EH (cell line): ENCODE measurements at places on chromosomes 16 and 17.

- peak; percentile 69 for DNase-seq
These were observed 759.7 kb downstream of the CDH11 start for GRCh38 chr16:64362193-64362592.

DNA sequence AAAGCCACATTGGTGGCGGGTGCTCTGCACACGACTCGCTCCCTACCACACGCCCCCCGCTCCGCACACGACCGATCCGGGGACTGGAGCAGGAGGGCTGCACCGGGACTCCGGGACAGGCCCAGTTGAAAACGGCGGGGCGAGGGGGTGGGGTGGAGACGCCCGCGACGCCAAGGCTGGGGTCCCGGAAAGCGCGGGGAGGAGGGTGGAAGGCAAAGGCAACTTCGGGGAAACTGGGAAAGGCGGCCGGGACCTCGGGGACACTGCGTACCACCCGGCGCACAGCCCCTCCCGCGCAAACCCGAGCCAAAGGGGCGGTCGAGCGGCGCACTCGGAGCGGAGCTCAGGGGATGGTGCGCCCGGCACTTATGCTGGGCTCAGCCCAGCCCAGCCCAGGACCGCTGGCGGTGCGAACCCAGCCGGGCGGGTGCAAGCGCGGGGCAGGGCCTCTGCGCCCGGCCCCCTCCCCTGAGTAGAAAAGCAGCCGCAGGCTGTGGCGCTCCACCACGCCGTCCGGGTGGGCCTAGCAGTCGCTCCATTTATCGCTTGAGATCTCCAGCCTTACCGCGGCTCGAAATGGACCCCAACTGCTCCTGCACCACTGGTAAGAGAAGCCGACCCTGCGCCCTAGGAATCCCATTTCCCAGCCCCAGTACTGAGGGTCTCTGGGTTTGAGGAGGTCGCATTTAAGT, at the start of gene MT1M:
Gene MT1M (plus strand): TSS at position 504 of the 692 bp plus-strand sequence. CDS start 73 bp downstream, at position 577.
- peak; percentile 22 for DNase-seq

DNA sequence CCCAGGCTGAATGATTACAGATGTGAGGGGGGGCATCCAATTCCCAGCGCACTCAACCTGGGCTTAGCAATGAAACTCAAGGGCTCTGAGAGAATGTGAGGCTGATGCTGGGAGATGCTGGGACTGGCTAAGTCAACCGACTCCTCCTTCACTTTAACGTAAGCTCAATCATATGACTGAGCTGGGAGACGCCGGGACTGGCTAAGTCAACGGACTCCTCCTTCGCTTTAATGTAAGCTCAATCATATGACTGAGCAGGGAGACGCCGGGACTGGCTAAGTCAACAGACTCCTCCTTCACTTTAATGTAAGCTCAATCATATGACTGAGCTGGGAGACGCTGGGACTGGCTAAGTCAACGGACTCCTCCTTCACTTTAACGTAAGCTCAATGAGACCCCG, 179.4 kb downstream of the VPS53 start:
- DNase-seq: no peak

DNA sequence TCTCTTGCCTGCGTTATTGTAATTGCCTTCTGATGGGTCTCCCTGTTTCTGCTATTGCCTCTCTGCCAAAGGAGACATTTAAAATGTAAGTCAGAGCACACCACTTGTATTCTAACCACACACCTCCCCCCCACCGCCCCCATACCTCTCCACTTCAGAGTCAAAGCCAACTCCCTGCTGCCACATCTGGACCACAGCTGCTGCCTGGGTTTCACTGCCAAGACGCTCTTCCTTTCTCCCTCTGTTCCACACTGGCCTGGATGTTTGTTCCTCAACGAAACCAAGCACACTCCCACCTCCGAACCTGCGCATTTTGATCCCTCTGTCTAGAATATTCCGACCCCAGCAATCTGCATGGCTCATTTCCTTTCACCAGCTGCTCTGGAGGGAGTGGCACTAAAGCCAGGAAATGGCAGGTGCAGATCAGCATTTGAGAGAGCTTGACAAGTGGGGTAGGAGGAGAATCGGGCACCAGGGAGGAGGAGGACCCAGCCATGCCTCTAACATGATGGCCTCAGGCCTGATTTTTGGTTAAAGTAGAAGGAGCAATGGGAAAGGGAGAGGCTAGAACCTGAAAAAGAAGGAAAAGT, 92.4 kb upstream of the HS3ST2 start:
- no peak for DNase-seq

GRCh38 chr16:84141143-84141670, 3.8 kb downstream of the HSDL1 start:
- DNase-seq: no peak

- DNase-seq: peak; percentile 83
These were observed 259.5 kb downstream of the IRX3 start for GRCh38 chr16:54027062-54027461.

DNA sequence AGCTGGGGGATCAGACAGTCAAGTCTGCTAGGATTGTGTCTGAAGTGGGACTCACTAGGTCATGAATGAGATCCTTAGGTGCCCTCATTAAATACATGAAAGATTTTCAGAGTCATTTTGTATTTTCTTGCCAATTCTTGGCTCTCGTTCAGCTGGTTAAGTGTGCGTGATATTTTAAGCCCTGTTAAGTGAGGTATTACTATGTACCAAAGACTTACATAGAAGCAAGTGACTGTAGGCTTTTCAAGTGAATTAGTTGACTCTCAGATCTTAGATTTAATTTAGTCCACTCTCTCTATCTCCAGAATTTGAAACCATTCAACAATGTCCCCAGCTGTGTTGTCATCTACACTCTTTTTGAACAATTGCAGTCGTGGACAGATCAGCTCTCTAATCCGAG, 219.4 kb downstream of the FOXL1 start:
- no peak for DNase-seq

DNA sequence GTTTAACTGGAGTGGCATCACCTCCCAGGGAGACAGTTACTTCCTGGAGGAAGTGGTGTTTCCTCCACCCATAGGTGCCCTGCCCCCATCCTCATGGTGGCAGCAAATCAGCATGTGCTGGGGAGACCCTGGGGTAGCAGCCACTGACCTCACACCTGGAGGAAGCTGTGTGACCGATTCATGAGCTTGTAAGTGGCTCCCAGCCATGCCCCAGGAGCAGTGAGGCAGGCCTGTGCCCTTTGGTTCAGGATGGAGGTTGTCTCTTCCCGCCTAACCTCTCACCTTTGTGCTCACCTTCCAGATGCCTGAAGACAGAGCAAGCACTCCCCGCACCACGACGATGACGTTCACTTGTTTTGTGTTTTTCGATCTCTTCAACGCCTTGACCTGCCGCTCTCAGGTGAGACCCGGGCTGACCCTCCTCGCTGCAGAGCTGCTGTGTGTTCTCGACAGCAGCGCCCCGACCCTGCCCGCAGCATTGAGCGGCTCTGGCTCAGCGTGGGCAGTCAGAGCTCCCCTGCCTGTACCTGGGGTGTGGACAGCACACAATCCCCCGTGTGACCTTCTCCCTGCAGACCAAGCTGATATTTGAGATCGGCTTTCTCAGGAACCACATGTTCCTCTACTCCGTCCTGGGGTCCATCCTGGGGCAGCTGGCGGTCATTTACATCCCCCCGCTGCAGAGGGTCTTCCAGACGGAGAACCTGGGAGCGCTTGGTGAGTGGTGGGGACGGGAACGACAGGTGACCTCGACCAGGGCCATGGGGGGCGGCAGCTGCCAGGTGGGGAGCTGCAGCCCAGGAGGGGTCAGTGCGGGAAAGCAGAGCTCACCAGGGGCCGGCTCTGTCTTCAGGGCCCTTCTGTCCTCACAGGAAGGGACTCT, 42.8 kb downstream of the MEAK7 start:
- no peak for DNase-seq

GRCh38 chr16:85126705-85127378, 14.6 kb upstream of the CIBAR2 start:
- peak; percentile 79 for DNase-seq

DNA sequence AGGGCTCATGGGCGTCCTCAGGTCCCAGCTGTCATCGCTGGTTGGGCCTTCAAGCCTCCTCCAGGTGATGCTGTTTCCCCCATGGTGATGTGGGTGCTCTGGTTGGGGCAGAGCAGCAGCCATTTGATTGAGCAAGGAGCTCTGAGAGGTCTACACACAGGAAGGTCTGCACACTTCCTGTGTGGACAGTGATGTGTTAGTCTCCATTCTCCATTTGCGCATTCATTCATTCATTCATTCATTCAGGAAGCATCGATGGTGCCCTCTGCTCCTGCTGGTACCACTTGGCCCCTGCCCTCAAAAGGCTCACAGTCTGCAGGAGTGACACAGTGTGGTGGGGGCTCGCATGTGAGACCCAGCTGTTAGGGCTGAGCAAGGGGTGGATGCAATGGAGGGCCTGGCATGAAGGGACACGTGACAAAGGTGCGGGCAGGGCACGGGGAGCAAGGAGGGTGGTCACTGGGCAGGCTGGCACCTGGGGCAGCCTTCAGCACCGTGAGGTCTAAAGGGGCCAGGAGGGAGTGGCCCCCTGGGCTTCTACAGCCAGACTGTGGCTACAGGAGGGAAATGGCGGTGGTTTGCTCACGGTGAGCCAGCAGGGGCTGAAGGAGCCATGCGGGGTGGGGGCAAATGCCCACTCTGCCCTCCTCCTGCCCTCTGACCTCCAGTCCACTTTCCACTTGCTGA, 1.5 kb downstream of the ADGRG3 start:
- DNase-seq: no peak

- DNase-seq: no peak
These were observed 21.8 kb downstream of the CLEC16A start for GRCh38 chr16:10966129-10966528.

- DNase-seq: no peak
These were observed 136.5 kb downstream of the CMIP start for GRCh38 chr16:81581107-81581506.

- DNase-seq: no peak
These were observed at the start of gene DBNDD1 for GRCh38 chr16:90018652-90019542. Gene DBNDD1, minus strand, starts transcription at chr16:90019456. Its CDS starts 115 bp downstream, at chr16:90019341.

DNA sequence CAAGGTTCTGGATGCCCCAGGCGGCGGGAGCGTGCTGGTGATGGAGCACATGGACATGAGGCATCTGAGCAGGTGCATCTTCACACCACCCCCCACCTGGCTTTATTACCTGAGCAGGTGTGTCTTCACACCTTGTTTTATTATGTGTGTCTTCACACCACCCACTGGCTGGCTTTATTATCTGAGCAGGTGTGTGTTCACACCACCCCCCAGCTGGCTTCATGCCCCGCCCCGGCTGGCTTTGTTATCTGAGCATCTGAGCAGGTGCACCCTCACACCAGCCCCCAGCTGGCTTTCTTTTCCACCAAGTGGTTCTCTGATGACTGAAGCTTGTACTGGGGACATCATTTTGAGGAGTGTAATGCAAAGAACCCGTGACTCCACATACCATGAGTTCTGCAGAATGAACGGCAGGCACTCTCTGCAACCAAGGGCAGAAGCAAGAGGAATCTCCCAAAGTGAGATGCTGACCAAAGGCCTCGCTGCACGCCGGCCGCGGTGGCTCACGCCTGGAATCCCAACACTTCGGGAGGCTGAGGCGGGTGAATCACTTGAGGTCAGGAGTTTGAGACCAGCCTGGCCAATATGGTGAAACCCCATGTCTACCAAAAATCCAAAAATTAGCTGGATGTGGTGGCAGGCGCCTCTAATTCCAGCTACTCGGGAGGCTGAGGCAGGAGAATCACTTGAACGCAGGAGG, 2.6 kb downstream of the FN3KRP start:
- no peak for DNase-seq

- DNase-seq: peak; percentile 46
These were observed 98.6 kb upstream of the PMFBP1 start for GRCh38 chr16:72270531-72270930.

- DNase-seq: peak; percentile 61
These were observed 23.5 kb downstream of the TADA2A start for GRCh38 chr17:37430051-37430627.

DNA sequence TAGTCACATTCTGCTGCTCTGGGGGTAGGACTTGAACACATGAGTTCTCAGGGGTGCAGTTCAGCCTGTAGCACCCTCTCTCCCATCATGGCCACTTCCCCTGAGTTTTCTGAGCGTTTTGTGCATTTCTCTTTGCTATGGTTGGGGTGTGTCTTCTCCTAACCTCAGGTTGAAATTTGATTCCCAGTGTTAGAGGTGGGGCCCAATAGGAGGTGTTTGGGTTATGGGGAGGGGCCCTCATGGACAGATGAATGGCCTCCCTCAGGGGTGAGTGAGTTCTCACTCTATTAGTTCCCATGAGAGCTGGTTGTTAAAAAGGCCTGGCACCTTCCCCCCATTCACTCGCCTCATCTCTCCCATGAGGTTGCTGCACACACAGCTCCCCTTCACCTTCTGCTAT, 101.1 kb downstream of the FOXL1 start:
- DNase-seq: peak; percentile 21

DNA sequence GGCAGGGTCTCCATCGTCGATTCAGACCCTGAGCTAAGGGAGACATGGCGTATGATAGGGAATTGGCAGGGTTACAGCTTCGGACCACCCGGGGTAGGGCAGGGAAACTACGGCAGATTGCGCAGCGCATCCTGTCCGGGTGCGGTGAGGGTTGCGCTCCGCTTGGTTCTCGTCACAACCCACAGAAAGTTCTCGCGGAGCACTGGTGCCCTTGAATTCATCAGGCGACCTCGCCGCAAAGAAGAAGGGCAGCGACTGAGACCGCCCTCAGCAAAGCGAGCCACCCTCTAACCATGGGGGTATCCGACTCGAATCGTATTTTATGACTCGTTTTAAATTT, 1.2 kb downstream of the HS3ST3B1 start:
- DNase-seq: peak; percentile 62

GRCh38 chr17:13562271-13562800, 39.4 kb downstream of the HS3ST3A1 start:
- peak; percentile 95 for DNase-seq

DNA sequence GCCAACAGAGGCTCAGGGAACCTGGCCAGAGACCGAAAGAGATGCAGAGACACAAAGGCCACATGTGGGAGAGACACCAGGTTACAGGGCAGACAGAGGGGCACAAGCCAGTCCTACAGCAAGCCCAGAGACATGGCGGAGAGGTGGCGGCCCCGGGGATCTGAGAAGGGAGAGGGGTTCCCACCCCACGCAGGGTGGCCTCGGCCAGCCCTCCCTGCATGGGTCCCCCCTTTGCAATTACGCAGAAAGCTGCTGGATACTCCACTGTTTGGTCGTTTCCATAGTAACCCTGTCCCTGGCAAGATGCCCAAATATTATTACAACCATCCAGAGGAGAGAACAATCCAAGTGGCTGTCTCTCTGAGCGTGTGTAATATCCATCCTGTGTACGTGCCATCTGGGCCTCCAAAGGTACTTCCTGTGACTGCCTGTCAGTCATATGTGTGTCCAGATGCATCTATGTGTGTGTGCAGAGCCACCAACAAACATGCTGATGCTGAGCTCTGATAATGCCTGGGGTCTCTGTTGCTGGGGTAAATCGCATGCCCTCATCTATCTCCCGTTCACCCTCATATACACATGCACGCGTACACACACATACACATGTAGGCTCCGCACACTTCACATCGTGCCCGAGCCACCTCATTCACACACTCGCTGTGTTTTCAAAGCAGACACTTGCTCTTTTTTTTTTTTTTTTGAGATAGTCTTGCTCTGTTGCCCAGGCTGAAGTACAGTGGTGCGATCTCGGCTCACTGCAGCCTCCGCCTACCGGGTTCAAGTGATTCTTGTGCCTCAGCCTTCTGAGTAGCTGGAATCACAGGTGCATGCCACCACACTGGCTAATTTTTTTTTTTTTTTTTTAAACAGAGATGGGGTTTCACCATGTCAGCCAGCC, 5.5 kb downstream of the PCGF2 start:
- DNase-seq: peak; percentile 81
